ENCODE measurements at places on chromosomes 5 and 9.
A peak's percentile ranks its signal among the peaks of the same experiment; 100 is the strongest.

DNA sequence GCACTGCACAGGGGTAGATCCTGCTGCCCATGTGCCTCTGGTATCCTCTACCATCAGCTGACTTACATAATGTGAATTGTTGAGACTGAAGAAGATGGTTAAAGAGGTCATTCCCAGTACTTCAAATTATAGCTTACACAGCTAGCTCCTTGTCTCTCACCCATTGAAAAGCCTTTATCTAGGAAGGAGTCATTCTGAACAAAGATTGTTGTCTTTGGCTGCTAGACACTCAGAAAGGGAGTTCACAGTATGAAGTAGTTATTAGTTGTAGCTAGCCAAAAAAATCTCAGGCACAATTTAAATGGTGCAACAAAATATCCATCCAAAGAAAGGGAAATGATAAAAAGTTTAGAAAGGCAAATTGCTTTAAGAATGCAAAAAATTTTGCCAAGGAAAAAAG, 102.0 kb upstream of the NREP start:
- no peak for DNase-seq

DNA sequence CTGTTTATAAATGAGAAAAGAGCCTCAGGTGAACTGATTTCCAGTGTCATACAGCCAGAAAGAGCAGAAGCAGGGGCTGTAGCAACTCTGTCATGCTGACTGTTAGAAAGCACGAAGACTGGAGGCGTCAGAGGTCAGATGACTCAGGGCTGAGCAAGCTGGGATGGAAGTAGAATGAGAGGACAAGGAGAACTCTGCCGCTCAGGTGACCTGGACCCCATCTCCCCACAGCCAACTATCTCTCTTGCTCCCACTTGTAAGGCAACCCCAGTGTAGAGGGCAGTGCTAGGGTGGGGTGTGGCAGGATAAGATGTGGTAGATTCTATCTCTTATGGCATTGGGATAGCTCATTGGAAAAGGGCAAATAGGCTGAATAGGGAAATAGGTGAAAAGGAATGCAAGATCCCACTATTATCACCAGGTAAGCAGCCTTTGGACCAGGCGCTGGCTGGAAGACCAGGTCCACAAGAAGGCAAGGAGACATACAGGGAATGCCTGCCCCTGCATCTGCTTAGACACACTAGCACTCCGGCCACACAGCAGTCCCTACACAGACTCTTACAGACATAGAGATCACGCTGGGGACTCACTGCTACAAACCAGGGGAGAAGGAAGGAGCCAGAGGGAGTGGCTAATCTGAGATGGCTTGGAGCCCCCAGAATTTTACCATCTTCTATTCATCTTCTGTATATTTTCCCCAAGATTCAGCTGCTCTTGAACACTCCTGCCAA, 21.2 kb upstream of the LOX start:
- DNase-seq: no peak

DNA sequence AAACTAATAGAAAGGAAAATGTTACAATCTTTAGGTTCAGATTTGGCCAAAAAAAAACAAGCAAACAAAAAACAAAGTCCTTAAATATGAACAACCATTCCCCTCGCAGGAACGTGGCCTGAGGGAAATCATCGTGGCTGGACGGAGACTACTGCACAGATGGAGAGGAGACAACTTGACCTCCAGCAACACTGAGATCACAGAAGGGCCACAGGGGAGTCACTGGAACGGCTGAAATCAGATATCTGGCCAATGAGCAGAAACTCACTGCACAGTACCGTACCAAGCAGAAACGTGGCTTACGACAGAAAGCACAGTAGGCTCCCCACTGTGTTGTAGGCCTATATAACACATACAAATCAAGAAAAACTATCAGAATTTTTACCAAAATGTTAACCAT, 27.7 kb downstream of the CAMSAP1 start:
- no peak for DNase-seq

- DNase-seq: no peak
Observed at GRCh38 chr9:134848504-134848903, 32.1 kb upstream of the FCN2 start.

DNA sequence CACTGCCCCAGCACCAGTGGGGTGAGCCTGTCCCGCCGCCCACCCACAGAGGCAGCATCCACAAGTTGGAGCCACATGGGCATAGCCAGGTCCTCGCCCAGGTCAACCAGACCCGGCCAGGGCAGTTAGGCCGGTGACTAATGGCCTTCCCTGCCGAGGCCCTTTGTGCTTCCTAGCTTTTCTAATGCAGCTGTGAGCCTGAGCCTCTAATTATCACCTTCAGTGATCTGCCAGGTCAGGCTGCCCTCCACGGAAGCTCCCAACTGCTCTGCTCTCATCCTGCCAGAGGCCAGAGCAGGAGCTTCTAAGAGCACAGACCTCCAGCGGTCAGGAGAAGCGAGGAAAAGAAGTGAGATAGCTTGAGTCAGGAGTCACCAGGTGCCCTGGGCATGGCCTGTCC, 87.1 kb upstream of the PPP1R26 start:
- no peak for DNase-seq

- no peak for DNase-seq
Observed at GRCh38 chr5:12277504-12278192, 373.4 kb upstream of the CTNND2 start.

DNA sequence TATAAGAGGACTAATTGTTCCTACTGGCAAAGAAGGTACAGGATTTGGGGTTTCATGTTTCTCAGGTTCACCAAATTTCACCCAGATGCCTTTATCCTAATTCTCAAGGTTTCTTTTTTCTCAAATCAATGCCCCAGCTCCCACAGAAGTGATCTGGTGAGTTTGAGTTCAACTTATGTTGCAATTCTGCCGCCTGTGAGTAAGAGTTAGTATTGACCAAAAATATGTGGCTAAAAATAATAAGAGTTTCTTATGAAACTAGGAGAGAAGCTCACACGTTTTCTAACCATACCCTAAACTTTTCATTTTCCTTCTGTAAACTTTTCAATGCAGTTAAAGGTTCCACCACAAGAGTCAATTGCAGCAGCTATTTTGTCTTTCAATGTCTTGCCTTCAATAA, 15.1 kb downstream of the SLCO6A1 start:
- DNase-seq: no peak

GRCh38 chr9:133334161-133334560, 1.8 kb downstream of the SURF6 start:
- DNase-seq: no peak

GRCh38 chr5:21181609-21182125, 1193.7 kb upstream of the CDH18 start:
- DNase-seq: no peak

DNA sequence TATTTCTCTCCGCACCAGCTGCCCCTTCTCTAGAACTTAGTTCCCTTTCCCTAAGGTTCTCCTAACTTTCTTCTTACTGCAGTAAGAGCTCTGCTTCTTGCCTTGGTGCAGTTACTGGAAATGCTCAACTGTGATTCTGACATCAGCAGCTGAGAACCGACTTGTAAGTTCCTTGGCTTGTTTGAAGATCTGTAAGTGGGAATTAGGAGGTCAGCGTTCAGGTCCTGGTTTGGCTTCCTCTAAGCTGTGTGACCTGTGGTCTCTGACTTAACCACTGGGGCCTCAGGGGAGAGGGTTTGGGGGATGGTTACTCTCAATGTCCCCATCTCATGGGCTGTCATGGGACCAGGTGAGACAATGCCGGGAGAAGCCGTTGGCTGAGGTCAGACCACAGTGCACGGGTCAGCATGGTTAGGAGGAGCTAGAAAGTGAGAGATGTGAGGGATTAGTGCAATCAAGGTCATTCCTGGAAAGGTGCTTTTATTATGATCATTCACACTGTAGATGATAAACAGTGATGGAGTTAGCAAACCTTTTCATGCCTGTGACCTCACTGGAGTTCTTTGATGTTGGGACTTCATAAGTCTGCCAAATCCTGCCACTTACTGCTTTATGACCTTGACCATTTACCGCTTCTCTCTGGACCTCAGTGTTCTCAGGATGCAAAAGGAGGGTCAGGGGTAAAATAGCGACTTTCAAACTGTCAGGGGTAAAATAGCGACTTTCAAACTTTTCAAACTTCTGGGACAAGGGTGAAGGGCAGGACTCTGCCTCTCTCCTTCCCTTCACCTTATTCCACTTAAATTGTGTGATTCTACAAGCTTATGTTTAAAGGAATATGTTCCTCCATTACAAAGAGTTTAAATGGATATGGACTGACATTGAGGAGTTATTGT, 7.3 kb downstream of the PAPPA start:
- DNase-seq: no peak

- DNase-seq: no peak
Observed at GRCh38 chr5:59506285-59506877, 387.1 kb downstream of the PDE4D start.

- DNase-seq: no peak
Observed at GRCh38 chr9:88680041-88680440, 145.1 kb downstream of the NXNL2 start.

GRCh38 chr9:37395229-37395628, 27.3 kb upstream of the GRHPR start:
- DNase-seq: no peak

- no peak for DNase-seq
Observed at GRCh38 chr5:94028001-94028400, 286.6 kb upstream of the POU5F2 start.

DNA sequence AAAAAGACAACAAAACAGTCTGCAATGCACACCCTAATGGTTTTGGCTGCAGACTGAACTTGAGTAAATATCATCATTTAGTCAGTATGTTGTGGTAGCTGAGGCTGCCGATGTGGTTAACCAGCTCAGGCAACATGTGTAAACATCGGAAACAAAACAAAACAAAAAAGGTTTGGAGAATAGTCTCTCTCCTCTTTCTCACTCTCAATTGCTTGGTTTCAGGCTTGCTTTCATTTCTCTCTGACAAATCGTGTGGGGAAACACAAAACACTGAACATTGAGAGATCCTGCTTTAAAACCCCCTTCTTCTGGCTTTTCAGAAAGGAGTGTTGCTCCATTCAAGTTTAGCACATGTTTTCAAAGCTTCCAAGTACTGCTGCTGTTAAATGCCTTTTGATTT, 453.3 kb downstream of the BNC2 start:
- DNase-seq: no peak

- DNase-seq: no peak
Observed at GRCh38 chr5:180604271-180604670, 13.0 kb upstream of the SCGB3A1 start.

DNA sequence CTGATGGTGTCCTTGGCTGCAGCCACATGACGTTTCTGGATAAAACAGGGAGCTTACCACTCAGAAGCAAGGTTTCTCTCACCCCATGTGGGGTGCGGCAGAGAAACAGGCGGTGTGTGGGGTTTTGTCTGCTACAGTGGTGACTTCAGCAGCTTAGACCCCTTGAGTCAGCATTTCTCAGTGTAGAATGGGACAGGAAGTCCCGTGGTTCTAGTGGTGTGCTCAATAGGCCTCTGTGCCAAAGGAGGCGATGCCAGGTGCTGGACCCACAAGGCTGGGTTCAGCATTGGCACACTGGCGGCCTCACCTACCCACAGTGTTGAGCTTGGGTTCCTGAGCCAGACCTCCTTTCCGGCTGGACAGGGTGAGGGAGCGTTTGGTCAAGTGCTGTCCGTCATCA, 125.2 kb upstream of the SMIM23 start:
- no peak for DNase-seq

GRCh38 chr9:93461821-93462220, 8.4 kb upstream of the FAM120AOS start:
- no peak for DNase-seq

DNA sequence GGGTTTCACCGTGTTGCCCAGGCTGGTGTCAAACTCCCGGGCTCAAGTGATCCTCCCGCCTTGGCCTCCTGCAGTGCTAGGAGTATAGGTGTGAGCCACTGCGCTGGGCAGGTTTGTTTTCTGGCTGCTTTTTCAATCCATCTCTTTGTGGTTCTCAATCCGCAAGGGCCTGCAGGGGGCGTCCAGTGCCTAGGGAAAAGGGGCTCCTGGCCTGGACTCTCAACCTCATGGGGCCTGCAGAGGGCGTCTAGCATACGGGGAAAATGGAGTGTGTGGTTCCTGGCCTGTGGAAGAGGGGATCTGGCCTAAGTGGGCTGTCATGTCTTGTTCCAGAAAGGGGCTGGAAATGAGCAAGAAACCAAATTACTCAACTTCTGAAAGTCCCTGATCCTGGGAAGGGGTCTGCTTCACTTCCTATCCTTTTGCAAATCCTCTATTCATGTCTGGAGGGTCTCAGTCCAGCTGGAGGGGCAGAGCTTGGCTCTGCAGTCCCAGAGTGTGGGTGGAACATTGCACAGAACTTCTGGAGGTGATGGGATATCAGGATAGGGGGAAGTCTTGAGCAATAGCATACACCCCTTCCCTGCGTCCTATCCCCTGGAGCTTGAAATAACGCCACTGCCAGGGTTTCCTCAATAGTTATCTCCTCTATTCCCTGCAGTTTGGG, 12.7 kb upstream of the CCL27 start:
- peak; percentile 47 for DNase-seq

DNA sequence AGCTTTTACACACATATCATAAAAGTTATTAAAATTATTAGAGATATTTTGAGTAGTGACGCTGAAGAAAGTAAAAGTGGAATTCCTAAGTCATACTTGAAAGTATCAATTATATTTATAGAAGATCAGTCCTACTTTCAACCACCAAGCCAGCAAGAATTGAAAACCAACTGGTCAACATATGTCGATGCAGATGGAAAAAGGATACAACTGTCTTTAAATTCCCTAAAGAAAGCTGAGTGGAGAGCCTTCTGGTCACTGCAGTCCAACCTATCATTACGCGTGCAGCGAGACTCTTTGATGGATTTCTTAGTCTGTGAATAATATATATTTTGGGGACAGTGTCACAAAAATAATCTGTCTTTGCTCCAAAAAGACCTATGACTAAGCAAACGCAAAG, 15.3 kb downstream of the MEF2C start:
- DNase-seq: no peak

- DNase-seq: no peak
Observed at GRCh38 chr5:167763772-167764171, 527.7 kb upstream of the WWC1 start.

GRCh38 chr5:67102708-67103107, 93.9 kb downstream of the CD180 start:
- DNase-seq: no peak

DNA sequence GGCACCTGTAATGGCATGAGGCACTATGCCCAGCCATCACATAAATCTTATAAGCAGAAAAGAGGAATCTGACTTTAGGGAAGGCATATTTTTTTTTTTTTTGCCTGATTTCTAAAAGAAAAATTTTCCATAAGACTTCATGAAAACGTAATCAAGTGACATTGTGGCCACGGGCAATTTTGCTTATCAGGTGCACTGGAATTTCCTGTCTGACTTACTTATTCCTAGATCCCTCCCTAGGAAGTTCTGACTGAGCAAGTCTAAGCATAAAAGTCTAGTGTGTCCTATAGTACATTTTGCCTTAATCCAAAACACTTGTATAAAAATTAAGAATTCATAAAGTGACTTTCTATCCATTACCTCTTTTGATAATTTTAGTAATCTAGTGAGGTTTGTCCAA, 12.5 kb downstream of the C5orf46 start:
- no peak for DNase-seq

- DNase-seq: no peak
Observed at GRCh38 chr9:123657941-123658340, 272.0 kb downstream of the DENND1A start.

- no peak for DNase-seq
Observed at GRCh38 chr9:107866711-107867311, 377.2 kb upstream of the KLF4 start.

All from activated T-cell treated with anti-CD3 and anti-CD28 coated beads for 4 hours (primary cell).